Testis (tissue), 5 donors: ENCODE measurements at places on chromosomes 1 and 21. TPM values are rescaled to one million over a fixed set of nuclear protein-coding genes. Genes with fewer than 3 reads are reported as not detected.

Gene APCS
- not detected for total RNA-seq

Gene RAP1GAP
- total RNA-seq = 8.4 TPM

Gene INPP5B
- total RNA-seq = 24.1 TPM

Gene C1orf53
- total RNA-seq = 10.5 TPM

Gene C1orf87
- total RNA-seq = 12.6 TPM

Gene FCGR2B
- 5.8 TPM for total RNA-seq

Gene CSF3R
- 2.0 TPM for total RNA-seq

Gene KIF21B
- 23.3 TPM for total RNA-seq

Gene CLCA1
- total RNA-seq = 0.12 TPM

Gene LYPD8
- total RNA-seq = 0.79 TPM

Gene GNG12
- 28.1 TPM for total RNA-seq

Gene SPATA1
- 7.1 TPM for total RNA-seq

Gene CENPF
- total RNA-seq = 30.7 TPM

Gene FALEC
- total RNA-seq = 1.3 TPM

Gene AGBL4
- 6.9 TPM for total RNA-seq

Gene TUFT1
- 16.5 TPM for total RNA-seq

Gene TNFSF4
- total RNA-seq = 11.5 TPM

Gene DCDC2B
- total RNA-seq = 0.81 TPM

Gene CELA2A
- total RNA-seq = 3.7 TPM

Gene NBPF4
- 6.9 TPM for total RNA-seq

Gene ADGRL4
- 7.9 TPM for total RNA-seq

Gene LCE3D
- total RNA-seq = not detected

Gene RASSF5
- 8.4 TPM for total RNA-seq

Gene HES3
- not detected for total RNA-seq

Gene FOXO6
- 4.5 TPM for total RNA-seq

Gene GNG4
- 2.9 TPM for total RNA-seq

Gene ZYG11A
- 8.7 TPM for total RNA-seq

Gene CD84
- total RNA-seq = 6.9 TPM

Gene BEND5
- 7.1 TPM for total RNA-seq

Gene CLDN8
- total RNA-seq = not detected

Gene AMY2B
- 16.0 TPM for total RNA-seq

Gene ZMYND12
- total RNA-seq = 31.3 TPM

Gene OR6K3
- total RNA-seq = not detected

Gene PIGP
- 38.0 TPM for total RNA-seq

Gene GUCA2A
- total RNA-seq = not detected

Gene ERO1B
- 16.2 TPM for total RNA-seq

Gene TEDDM1
- not detected for total RNA-seq

Gene FNDC10
- 54.0 TPM for total RNA-seq

Gene CD52
- total RNA-seq = not detected

Gene NBPF20
- total RNA-seq = 6.9 TPM
